DMS153 (cell line): ENCODE measurements at places on chromosomes 1 and 21.

DNA sequence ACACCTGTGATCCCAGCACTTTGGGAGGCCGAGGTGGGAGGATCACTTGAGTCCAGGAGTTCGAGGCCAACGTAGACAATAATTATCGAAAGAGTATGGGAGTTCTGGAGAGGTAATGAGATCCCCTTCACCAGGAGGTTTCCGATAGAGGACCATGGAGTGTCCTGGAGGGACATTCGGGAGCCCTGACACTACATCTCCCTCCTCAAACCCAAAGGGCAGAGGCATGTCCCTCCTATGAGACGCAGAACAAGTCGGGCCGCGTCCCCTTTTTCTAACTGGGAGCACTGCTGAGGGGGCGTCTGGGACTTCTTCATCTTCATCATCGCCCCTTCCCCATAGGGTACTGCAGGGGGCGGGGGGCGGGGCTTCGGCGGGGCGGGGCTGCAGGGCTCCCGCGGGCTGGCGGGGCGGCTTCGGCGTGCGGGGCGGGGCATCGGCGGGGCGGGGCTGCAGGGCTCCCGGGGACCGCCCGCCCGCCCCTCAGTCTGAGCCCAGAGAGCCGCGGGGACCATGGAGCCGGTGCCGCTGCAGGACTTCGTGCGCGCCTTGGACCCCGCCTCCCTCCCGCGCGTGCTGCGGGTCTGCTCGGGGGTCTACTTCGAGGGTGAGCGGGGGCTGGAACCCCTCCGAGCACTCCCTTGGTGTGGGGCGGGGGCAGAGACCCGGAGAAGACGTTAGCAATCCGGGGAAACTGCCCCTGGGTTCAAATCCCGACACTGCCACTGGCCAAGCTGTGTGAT, at the start of gene THEMIS2:
TSS of gene THEMIS2 (plus strand) at position 486 of the 743 bp plus-strand sequence. CDS start at position 514, 28 bp downstream.
- peak; percentile 24 for DNase-seq

GRCh38 chr1:186770421-186770820, 58.3 kb upstream of the PLA2G4A start:
- no peak for DNase-seq

DNA sequence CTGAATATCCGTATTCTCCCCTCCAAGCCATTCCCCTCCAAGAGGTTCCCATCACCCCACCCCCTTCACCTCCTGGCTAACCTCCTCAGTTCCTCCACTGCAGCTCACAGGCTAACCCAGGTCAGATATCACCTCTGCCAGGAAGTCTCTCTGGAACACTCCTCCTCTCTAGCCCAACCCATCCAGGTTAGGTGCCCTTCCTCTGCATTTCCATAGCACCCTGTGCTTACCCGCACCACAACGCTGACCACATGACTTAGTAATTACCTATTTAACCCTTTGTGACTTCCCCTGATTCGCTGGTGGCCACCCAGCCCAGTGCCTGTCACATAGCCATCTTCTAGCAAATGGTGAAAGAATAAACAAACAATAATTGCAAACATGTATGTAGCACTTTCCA, 49.5 kb upstream of the IFFO2 start:
- DNase-seq = no peak

- no peak for DNase-seq
Measured at GRCh38 chr1:95095833-95096217, 21.3 kb upstream of the TLCD4 start.

DNA sequence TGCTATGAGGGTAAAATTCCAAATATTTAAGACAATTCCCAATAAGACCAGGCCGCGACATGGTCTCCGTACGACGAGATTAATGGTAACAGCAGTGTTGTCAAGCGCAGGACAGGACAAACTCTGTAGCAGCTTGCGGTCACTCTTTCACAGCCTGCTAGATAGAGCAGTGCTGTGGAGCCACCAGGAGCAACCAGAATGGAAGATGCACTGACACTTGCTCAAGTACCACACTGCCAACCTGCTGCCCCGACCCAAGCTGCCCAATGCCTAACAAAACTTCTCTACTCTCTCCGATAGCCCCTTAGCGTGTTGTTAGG, 636 bp downstream of the WARS2 start:
- DNase-seq = no peak

DNA sequence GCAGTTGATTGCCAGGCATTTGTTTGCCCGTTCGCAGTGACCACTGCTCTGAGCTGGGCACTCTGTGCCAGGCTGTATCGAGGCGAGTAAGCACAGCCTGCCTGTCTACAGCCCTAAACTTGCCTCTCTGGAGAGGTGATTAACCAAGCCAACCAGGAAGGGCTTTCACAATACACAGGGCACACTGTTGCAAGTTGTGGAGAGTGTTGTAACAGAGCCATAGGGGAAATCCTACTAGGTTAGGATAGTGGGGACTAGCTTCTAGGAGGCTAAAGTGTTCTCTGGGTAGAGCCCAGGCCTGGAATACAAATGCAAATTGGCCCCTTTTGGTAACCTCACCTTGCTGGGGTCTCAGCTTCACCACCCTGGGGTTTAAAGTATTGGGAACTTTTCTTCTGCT, 23.8 kb downstream of the PRDM2 start:
- no peak for DNase-seq

DNA sequence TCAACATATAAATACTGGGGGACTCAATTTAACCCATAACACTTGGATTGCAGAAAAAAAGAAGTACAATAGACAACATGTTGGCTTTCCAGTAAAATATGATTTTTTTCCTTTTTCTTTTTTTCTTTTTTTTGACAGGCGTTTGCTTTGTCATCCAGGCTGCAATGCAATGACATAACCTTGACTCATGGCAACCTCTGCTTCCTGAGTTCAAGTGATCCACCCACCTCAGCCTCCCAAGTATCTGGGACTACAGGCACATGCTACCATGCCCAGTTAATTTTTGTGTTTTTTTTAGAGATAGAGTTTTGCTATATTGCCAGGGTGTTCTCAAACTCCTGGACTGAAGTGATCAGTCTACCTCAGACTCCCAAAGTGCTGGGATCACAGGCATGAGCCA, 1512.0 kb upstream of the PRMT6 start:
- DNase-seq = no peak

- DNase-seq = no peak
Measured at GRCh38 chr21:42630626-42631025, 22.8 kb upstream of the PDE9A start.

GRCh38 chr1:184160236-184160635, 108.7 kb downstream of the TSEN15 start:
- no peak for DNase-seq
